ENCODE measurements at places on chromosomes 13 and 19. TPM values are rescaled to one million over a fixed set of nuclear protein-coding genes. Genes with fewer than 3 reads are reported as not detected.

- peak overlapping the region; percentile 19 for H3K27ac ChIP-seq
- H3K36me3 ChIP-seq, result no peaks in the 10 kb centered on the region
- no peak for DNase-seq
- H3K4me1 ChIP-seq, result peaks cover 88% of the 10 kb centered on the region
These were observed 25.5 kb downstream of the FOXO1 start for GRCh38 chr13:40640845-40641458.

- no peaks in the 10 kb centered on the region for H3K36me3 ChIP-seq
- no peak overlapping the region for H3K27ac ChIP-seq
- no peak overlapping the region for H3K4me3 ChIP-seq
- H3K4me1 ChIP-seq, result no peaks in the 10 kb centered on the region
- H3K27me3 ChIP-seq, result no peaks in the 10 kb centered on the region
- DNase-seq, result no peak
These were observed 12.8 kb downstream of the ZNF579 start for GRCh38 chr19:55567708-55568328.

GRCh38 chr19:7533925-7534480 is 1.5 kb upstream of the PNPLA6 start:
- peak overlapping the region; percentile 91 for H3K4me3 ChIP-seq
- DNase-seq, result peak; percentile 87
- H3K27ac ChIP-seq, result peak overlapping the region; percentile 59
- peaks cover 10% of the 10 kb centered on the region for H3K4me1 ChIP-seq
- H3K27me3 ChIP-seq, result no peaks in the 10 kb centered on the region

DNA sequence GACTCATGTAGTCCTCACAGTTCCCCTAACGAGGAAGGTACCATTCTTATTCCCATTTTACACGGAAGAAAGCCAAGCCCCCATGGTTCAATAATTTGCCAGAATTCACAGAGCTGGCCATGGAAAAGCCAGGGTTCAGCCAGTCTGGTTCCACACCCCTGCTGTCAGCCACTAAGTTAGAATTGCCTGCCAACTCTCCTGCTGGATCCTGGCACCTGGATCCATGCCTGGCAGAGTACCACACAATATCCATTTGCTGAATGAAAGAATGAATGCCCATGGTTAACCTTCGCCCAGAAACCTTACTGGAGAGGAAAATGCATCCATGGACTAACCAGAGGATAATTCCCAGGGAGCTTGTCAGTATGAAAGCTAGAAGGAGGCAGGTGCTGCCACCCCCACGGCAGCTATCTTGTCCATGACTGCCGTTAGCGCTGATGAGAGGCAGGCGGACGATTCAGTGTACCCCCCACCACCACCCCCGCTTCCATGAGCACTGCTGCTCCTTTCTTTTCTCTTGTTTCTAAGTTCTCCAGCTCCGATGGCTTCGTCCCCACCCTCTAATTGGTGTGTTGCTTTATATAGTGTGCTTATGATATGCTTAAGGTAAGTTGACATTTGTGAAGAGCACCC is 114.5 kb downstream of the SLC7A1 start:
- H3K27ac ChIP-seq, result no peak overlapping the region
- DNase-seq, result no peak
- no peaks in the 10 kb centered on the region for H3K36me3 ChIP-seq
- H3K4me1 ChIP-seq, result peaks cover 19% of the 10 kb centered on the region
- H3K4me3 ChIP-seq, result no peak overlapping the region

GRCh38 chr13:95260031-95260525 is 41.2 kb downstream of the ABCC4 start:
- no peak for DNase-seq
- H3K36me3 ChIP-seq, result no peaks in the 10 kb centered on the region
- no peaks in the 10 kb centered on the region for H3K27me3 ChIP-seq
- no peak overlapping the region for H3K4me3 ChIP-seq

DNA sequence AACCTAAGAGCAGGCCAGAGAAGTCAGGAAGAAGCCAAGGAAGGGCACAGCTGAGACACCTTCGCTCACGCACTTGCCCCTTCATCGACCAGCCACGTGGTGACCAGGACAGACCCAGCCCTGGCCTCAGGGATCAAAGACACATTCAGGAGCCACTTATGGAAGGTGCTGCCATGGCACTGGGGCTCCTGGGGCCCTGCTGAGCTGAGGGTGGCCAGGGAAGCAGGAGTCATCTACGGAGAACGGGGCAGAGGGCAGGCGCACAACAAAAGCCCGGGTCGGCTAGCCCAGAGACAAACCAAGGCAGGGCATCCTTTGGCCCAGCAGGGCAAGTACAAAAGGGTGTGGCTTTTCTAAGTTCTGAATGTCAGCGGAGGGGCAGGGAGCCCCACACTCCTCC is 2.3 kb downstream of the PLPP2 start:
- DNase-seq, result no peak
- peaks cover 12% of the 10 kb centered on the region for H3K4me1 ChIP-seq
- H3K4me3 ChIP-seq, result no peak overlapping the region
- no peak overlapping the region for H3K27ac ChIP-seq
- H3K36me3 ChIP-seq, result no peaks in the 10 kb centered on the region
- H3K27me3 ChIP-seq, result peaks cover 39% of the 10 kb centered on the region

GRCh38 chr19:56161534-56161933 is 14.3 kb upstream of the GALP start:
- H3K4me3 ChIP-seq, result no peak overlapping the region
- no peaks in the 10 kb centered on the region for H3K36me3 ChIP-seq
- no peak for DNase-seq
- no peaks in the 10 kb centered on the region for H3K4me1 ChIP-seq

DNA sequence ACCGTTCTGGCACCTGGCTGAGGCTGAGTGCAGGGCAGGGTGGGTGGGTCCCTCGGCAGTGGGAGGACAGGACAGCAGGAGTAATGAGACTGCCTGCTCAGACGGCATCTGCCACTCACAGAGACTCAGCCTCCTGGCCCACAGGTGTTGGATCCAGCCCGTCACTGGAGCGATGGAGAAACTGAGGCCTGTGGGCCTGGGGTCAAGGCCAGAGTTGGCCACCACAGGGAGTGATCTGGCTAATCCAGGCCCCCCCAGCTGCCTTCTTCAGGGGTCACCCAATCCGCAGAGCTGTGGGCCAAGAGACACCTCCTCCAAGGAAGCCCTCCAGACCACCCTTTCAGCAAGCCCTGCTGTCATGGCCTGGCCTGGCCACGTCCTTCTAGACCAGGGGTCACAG is 103.7 kb upstream of the VSTM2B start:
- no peak overlapping the region for H3K4me3 ChIP-seq
- no peak overlapping the region for H3K27ac ChIP-seq
- no peaks in the 10 kb centered on the region for H3K27me3 ChIP-seq
- no peaks in the 10 kb centered on the region for H3K36me3 ChIP-seq
- no peaks in the 10 kb centered on the region for H3K4me1 ChIP-seq

DNA sequence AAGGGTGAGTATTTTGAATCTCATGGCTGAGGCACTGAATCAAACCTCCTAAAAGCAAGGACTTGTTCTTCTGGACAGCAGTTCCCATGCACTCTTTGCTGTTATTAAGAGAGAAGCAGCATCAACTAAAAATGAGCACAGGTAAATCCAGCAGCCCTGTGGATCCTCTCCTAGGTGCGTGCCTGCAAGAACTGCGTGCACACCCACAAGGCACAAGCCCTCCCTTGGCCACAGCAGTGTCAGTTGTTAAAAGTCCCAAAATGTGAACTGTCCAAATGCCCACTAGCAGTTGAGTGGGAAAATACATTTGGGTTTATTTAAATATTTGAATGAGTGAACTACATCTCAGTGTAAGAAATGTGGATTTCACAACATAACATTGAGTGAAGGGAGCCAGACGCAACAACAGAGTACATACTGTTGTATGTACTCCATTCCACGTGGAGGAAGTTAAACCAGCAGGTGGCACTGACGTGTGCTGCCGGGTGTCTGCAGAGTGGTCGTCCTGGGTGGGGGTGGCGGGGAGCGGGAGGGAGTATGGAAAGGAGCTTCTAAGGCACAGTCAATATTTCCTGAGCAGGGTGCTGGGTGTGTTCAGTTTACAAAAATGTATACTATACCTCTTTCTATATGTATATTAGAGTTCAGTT is 266.4 kb downstream of the NALCN start:
- DNase-seq, result no peak
- H3K27me3 ChIP-seq, result peaks cover 2% of the 10 kb centered on the region
- H3K27ac ChIP-seq, result no peak overlapping the region
- H3K4me1 ChIP-seq, result peaks cover 4% of the 10 kb centered on the region
- no peaks in the 10 kb centered on the region for H3K36me3 ChIP-seq

GRCh38 chr13:100674572-100674871 is at the start of gene TMTC4:
TSS of gene TMTC4 (minus strand) at chr13:100674795. CDS start at chr13:100670362, 4,433 bp downstream.
- no peaks in the 10 kb centered on the region for H3K27me3 ChIP-seq
- DNase-seq, result no peak
- H3K27ac ChIP-seq, result peak within 1 kb of the TSS; percentile 48
- H3K36me3 ChIP-seq, result no peaks in the 10 kb centered on the region
- peak within 1 kb of the TSS; percentile 84 for H3K4me3 ChIP-seq

GRCh38 chr13:94590744-94591143 is 5.2 kb downstream of the TGDS start:
- H3K27me3 ChIP-seq, result no peaks in the 10 kb centered on the region
- H3K4me3 ChIP-seq, result no peak overlapping the region
- peaks cover 11% of the 10 kb centered on the region for H3K36me3 ChIP-seq
- H3K4me1 ChIP-seq, result peaks cover 18% of the 10 kb centered on the region

DNA sequence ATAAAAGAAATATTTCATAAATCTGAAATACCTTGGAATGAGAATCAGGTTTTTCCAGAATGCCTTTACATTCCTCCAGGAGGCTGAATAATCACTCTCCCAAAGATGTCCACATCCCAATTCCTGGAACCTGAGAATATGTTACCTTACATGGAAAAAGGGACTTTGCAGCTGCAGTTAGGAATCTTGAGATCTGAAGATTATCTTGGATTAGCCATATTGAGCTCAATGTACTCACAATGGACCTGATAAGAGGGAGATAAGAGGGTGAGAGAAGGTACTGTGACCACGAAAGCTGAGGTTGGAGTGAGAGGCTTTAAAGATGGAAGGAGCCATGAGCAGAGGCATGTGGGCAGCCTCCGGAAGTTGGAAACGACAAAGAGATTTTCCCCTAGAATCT is 36.8 kb upstream of the MBNL2 start:
- H3K4me1 ChIP-seq, result no peaks in the 10 kb centered on the region
- H3K27me3 ChIP-seq, result peaks cover 3% of the 10 kb centered on the region
- no peak overlapping the region for H3K4me3 ChIP-seq
- no peaks in the 10 kb centered on the region for H3K36me3 ChIP-seq
- DNase-seq, result no peak

DNA sequence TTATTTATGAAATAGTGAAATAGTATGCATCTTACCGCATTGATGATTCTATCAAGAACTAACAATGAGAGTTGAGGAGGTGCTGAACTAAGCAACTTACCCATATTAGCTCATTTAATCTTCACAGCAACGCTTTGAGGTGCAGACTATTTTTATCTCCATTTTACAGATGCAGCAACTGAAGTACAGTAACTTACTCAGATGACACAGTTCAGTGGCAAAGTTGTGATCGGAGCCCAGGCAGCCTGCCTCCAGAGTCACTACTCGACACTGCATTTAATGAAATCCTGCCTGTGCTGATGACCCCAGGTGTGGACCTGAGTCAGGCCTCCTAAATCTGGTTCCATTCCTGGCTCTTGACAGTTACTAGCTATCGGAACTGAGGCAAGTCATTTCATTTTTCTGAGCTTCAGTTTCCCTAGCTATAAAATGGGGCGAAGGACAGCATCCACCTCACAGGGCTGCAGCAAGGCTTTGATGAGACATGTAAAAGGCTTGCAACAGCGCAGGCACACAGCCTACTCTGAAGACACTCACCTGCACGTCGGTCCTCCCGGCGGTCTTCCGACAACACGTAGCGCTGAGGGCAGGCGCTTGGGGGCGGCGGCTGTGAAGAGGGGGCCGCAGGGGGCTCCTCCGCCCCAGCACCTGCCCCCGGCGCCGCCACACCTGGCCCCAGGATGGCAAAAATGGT is 1.5 kb downstream of the MYPOP start:
- no peak for DNase-seq
- no peaks in the 10 kb centered on the region for H3K27me3 ChIP-seq
- peaks cover 33% of the 10 kb centered on the region for H3K4me1 ChIP-seq
- no peak overlapping the region for H3K27ac ChIP-seq
- peaks cover 3% of the 10 kb centered on the region for H3K36me3 ChIP-seq

GRCh38 chr13:52695856-52696255 is 43.2 kb downstream of the SUGT1 start:
- H3K36me3 ChIP-seq, result peaks cover 5% of the 10 kb centered on the region
- no peaks in the 10 kb centered on the region for H3K4me1 ChIP-seq
- H3K27me3 ChIP-seq, result no peaks in the 10 kb centered on the region
- no peak overlapping the region for H3K27ac ChIP-seq
- no peak for DNase-seq

Gene CACNG7
- total RNA-seq, result not detected

Gene WDR18
- total RNA-seq, result 50.5 TPM

Gene ZNF112
- total RNA-seq, result 1.7 TPM

Gene F10
- not detected for total RNA-seq
